ENCODE measurements at places on chromosomes 5 and 9.

DNA sequence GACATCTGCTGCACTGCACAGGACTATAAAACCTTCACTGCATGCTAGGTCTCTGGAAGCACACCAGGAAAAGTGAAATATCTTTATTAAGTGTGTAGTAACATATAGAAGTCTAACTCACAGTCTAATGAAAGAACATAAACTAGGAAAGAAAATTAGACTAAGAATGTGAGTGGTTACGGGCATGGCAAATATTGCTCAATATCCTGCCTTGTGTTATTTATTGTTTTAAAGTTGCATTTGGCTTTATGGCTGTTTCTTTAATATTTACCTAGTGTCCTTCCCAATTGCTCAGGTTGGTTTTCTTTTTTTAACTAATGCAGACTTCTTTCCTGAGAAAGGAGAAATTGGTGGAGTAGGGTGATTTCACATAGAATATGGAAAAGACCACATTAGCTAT is 342.4 kb downstream of the KIAA0825 start:
- DNase-seq: no peak

DNA sequence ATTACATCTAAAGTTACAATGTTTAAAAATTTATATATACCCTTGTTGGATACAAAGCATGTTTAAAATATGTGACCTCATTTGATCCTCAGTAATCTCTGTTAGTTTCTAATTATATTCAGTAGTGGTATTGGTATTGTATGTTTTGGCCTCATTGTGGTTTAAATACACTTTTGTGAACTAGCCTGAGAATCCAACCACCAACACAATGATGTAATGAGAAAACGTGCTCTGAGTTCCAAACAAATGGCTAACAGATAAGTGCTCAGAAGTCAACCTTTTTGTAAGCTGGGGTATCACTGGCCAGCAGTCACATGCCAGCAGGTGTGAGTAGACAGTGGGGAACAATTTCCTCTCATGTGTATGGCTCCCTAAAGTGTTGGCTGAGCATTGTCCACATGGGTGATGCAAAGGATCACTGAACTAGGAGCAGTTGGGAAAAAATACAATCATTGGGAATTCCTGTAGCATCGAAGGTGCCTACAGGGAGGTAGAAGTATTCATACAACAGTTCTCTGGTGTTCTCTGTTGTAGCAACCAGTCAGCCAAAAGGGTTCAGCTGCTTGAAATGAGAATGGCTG is 56.1 kb downstream of the DOCK8 start:
- no peak for DNase-seq

DNA sequence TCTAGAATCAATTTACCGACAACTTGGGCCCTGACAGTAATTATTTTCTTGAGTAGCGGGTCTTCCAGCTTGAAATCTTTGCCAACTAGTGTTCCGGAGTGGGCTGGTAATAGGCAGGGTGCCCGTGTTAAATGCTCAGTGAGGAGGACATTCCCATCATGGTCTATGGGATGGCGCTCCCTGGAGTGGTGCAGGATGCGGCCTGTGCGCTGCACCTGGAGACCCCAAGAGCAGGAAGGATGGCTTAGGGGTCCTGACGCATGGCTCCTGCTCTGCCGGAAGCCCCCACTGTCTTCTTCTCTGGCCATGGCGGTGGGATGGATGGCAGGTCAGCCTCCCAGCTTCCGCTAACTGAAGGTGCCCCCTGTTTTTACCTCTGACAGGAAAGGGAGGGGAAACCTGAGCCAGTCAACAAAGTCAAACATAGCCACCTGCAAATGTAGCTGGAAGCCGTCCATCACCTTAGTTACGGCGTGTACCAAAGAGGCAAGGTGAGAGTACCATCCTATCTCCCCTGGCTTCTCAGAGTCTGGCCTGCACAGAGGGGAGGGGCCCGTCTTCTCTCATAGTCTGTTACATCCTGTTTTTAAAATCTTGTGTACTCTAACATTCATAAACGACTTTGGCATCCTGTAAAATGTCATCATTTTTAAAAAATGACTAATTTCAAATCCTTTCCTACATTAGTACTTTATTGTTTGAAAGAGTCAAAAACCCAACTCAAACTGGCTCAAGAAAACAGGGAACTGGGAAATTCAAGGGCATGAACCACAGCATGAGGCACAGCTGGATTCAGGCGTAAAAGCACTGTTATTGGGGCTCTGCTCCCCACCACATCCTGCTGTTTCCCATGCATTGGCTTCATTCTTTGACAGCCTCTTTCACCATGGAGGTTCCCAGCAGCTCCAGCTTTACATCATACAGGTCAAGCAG is 28.5 kb upstream of the UNC5A start:
- DNase-seq: no peak

- DNase-seq: no peak
Observed at GRCh38 chr5:72530196-72530595, 23.0 kb upstream of the ZNF366 start.

- no peak for DNase-seq
Observed at GRCh38 chr5:110258460-110259216, 467.8 kb downstream of the TMEM232 start.

- DNase-seq: peak; percentile 95
Observed at GRCh38 chr5:141560725-141561483, 57.9 kb downstream of the DIAPH1 start.

- DNase-seq: no peak
Observed at GRCh38 chr9:89916001-89916597, 311.3 kb downstream of the GADD45G start.

GRCh38 chr5:115725522-115725921 is 90.9 kb downstream of the CDO1 start:
- DNase-seq: no peak

- no peak for DNase-seq
Observed at GRCh38 chr9:131167936-131168335, 42.5 kb downstream of the NUP214 start.

GRCh38 chr5:78560000-78560855 is 88.3 kb downstream of the LHFPL2 start:
- no peak for DNase-seq

GRCh38 chr5:146218168-146218567 is 14.8 kb downstream of the RBM27 start:
- DNase-seq: no peak

All from femur (tissue), 1 donor.